ENCODE measurements at places on chromosomes 5 and 9.

GRCh38 chr9:88179062-88179521 is 40.8 kb upstream of the SPATA31C2 start:
- DNase-seq = no peak

- DNase-seq = no peak
Observed at GRCh38 chr5:135505973-135506372, 29.8 kb downstream of the NEUROG1 start.

DNA sequence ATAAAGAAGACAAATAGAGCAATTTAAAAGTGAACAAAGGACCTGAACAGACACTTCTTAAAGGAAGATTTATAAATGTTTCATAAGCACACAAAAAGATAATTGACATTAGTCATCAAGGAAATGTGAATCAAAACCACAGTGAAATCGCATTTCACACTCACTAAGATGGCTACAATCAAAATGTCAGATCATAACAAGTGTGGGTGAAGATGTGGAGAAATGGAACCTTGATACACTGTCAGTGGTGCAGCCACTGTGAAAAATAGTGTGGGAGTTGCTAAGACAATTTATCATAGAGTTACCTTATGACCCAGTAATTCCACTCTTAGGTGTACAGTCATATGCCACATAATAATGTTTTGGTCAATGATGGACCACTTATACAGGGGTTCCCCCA is 54.5 kb upstream of the HTR4 start:
- DNase-seq = no peak

DNA sequence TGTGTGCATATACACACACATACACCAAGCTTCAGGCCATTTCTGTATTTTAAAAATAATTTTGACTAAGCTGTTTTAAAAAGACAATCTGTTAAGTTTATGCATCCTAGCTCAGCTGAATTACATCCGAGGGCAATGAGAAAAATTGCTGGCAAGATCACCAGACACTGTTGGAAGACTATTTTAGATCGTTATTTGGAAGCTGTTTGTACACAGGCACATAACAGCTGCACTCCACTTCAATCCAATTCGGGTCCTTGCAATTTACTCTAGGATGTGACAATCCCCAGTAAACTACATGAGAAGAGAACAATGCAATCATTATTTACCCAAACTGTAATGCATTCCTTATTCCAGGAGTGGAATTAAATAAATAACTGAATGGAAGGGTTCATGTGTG is 79.3 kb upstream of the RASA1 start:
- no peak for DNase-seq

GRCh38 chr9:33346564-33346963 is 55.8 kb downstream of the AQP7 start:
- no peak for DNase-seq

DNA sequence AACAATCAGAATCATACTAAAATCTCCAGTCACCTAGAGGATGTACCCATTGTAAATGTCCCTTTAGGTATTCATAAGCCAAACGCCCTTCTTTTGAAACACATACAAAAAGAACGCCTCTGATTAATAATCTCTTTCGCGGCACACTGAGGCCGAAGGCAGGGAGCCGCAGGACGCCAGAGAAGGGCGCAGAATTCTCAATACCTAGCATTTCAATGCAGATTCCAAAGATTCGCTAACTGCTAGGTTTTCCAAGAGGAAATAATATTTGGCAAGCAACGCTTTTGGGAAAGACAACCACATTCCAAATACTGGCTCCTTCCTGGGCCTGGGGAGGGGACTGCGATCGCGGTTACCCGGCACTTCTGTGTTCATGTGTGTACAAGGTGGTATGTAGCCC is 203.3 kb downstream of the MEF2C start:
- no peak for DNase-seq

GRCh38 chr9:6758248-6758497 is 400 bp downstream of the KDM4C start:
- DNase-seq = no peak

GRCh38 chr5:117738571-117738970 is 1163.9 kb upstream of the SEMA6A start:
- DNase-seq = no peak

DNA sequence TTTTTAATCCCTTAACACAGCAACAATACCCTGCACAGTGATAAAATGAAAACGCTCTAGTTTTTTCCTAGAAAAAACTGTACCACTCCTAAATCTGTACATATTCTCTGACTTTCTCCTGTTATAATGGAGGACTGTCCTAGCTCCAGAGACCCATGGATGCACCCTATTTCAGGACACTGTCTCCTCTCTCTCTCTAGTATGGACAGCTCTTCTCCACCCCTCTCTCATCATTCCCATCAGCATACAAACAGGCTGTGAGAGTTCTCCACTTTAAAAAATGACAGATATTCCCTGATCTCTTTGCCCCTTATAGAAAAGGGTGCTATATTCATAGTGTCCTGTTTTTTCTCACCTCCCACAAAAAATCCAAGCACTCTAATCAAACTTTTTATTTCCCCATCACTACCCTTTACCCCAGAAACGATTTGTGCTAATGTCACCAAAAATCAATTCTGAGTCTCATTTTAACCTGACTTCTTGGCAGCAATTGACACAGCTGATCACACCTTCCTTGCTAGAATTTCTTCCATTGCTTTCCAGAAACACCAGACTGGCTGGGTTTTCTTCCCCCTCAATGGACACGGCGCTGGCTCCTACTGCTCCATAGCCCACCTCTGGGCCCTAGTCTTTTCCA is 20.7 kb downstream of the ZNF608 start:
- no peak for DNase-seq

GRCh38 chr9:37935096-37935495 is 31.2 kb upstream of the SLC25A51 start:
- no peak for DNase-seq

DNA sequence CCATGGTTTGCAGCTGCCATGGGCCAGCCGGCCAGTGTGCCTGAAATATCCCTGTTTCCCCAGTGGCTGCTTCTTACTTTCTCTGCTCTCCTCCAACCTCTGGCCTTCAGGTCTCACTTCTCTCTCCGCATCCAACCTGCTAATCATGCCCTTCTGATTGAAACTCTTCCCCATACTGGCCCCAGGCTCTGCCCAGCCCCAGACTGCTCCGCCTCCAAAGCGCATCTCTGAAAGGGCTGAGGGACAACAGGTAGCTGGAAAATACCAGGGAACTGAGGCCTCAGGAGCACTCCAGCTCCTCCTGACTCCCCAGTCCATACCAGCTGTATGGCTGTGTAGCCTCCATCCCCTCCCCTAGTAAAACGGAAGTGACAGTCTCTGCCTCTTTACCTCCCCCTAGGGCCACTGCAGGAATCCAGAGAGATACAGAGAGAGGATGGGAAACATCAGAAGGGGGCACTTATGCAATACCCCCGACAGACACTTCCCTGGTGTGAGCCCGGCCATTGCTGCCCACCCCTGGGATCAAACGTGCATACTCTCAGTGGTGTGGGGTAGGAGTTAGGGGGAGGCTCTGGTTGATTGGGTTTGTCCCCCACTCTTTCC is 34.2 kb downstream of the PAX5 start:
- DNase-seq = no peak
